ENCODE measurements at places on chromosomes 7 and 10.

- no peak for DNase-seq
These were observed 204.3 kb downstream of the MBL2 start for GRCh38 chr10:52568309-52568708.

DNA sequence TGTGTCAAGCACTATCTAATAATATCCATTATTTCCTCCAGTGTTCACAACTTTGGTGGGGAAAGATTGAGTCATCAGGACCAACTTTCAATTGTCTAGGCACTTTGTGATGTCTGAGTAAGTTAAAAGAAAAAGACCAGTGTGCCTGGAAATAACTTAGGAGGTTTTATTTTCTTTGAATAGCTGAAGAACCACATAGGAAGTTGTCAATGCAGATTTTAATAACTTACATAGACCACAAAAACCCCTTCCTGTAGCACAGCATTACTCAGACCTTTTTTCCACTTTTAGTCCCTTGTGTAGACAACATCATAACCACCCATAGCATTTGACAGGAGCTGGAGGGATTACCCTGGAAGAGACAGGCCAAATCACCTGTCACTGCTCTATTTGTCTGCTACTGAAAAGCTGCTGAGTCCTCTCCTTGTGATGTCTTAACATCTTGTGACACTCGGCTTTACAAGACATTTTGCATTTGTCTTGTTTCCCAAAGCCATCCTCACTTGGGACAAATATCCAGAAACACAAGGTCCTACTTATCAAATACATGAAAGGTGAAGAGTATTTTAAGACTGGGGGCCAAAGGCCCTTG lies 241.5 kb upstream of the PTER start:
- DNase-seq = no peak

- no peak for DNase-seq
These were observed 2.3 kb upstream of the CUZD1 start for GRCh38 chr10:122847782-122848604.

- DNase-seq = no peak
These were observed 867.5 kb downstream of the NRG3 start for GRCh38 chr10:82742478-82742877.

DNA sequence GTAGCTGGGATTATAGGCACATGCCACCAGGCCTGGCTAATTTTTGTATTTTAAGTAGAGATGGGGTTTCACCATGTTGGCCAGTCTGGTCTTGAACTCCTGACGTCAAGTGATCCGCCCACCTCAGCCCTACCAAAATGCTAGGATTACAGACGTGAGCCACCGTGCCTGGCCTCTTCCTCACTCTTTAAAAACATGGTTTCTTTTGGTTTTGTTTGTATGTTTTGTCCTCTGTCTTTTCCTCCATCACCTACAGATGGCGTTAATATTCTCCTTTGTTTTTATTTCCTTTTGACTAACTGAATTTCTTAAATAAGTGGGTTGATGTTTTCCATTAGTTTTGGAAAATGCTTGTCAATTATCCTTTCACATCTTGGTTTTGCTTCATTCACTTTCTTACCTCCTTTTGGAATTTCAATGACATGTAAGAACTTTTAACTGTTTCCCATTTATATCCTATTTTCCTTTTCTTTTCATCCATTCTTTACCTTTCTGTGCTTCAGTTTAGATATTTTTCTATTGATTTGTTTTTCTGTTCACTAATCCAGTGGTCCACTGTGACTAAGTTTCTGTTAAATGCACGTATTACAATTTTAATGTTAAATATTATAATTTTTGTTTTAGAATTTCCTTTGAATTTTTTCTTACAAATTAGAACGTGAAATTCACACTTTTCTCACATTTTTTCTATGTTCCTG lies 104.1 kb downstream of the ZNF467 start:
- no peak for DNase-seq

DNA sequence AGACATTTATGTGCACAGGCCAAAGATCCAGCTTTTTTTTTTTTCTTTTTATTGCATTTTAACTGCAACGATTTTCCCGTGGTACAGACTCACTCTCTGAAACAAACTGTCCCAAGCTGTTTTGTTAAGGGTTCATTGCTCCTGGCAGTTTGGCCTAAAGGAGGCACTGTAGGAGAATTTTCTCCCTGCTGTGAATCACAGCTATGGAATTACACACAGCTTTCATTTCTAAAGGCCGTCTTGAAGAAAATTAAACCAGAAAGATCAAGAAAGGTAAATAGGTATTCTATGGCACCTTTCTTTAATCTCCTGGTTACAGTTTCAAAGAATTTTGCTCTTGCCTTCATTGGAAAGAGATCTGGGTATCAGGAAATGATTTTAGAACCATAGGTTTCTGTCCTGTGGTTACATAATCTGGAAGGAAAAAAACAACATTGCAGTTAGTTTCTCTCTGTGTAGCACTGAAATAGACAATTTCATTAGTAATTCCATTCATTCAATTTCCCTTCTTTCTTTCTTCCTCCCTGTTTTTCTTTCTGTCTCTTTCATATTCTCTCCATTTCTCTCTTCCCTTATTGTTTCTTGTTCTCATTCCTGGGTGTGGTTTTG lies 51.2 kb downstream of the PDK4 start:
- DNase-seq = no peak

GRCh38 chr7:155803418-155804376 lies 8.6 kb downstream of the SHH start:
- no peak for DNase-seq

DNA sequence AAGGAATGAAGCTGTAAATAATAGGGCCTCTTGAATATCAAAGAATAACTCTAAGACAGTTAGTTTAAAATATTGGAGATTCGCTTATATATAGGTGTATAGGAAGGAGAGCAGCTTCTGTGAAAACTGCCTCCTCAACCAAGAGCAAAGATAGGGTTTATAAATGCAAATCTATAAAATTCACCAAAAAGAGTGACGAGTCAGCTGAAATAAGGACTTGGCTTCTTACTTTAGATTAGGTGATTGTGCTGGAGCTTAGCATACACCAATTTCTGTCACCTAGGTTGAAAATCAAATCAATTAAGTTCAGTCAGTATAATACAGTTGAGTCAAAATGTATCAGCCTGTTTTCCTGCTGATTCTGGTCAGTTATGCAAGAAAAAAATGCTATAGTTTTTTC lies 113.8 kb upstream of the SGCE start:
- DNase-seq = no peak

Data from stimulated activated CD4-positive, alpha-beta T cell treated with anti-CD3 and anti-CD28 coated beads, Interleukin-15, amount 100 ng/mL, for 48 hours (primary cell).